ENCODE measurements at places on chromosomes 3 and 15.

DNA sequence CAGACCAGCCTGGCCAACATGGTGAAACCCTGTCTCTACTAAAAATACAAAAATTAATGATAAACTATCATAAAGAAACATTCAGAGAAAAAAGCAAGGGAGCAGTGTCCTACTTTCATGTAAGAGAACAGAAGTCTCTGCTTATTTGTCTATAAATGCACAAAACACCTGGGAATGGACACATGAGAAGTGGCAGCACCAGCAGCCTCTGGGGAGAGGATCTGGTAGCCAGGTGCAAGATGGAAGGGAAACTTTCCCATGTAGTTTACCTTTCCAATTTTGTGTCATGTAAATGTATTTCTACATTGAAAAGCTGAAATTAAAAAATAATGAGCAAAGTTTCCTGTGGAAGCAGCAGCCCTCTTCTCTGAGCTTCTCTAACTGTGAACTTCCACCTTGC lies 18.8 kb downstream of the SCAP start:
- no peak for DNase-seq

- no peak for DNase-seq
These were observed 157.1 kb upstream of the BCHE start for GRCh38 chr3:165994293-165994692.

DNA sequence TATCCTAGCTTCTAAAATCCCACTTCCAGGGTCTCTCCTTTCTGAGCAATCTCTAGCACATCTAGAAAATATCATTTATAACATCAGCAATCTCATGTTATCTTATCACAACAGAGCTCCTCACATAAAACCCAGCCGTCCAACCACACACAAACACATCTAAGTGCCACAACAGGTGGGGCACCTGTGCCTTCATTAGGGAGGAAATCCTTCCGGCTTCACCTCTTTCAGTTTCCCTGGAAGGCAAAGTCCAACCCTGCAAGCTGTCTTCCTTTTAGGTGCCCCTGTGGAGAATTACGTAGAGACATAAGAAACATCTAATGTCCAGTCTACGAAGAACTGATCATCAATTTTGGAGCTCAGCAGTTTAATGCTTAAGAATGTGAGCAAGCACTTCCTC lies 1.6 kb downstream of the ZDHHC3 start:
- DNase-seq = no peak

- DNase-seq = no peak
These were observed 696.0 kb downstream of the ZNF385D start for GRCh38 chr3:21055015-21055414.

GRCh38 chr3:194877291-194878119 lies 191.8 kb downstream of the FAM43A start:
- no peak for DNase-seq

DNA sequence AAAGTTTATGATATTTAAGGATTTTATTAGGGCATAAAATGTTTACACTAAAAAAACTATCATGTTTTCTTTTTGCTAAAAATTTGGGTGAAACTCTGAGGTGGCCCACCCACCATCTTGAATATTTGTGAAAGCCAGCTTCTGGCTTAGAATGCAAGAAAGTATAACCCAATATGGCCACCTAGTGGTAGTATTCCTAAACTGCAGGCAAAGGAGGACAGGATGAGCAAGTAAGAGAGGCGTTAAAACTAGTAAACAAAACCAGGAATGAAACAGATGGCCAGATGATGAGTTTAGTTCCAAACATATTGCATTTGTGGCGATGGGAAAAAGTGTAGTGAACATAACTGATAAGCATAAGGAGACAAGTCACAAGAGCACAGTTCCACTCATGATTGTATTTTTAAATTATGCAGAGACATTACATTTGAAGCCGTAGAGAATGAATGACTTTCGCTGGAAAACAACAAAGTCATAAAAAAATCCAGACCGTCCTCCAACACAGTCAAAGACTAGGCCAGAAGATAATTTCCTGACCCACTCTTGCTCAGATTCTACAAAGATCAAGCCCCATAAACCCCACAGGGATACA lies 103.3 kb upstream of the PRTG start:
- peak; percentile 64 for DNase-seq

- DNase-seq = no peak
These were observed 3.8 kb downstream of the VEPH1 start for GRCh38 chr3:157499342-157499963.

- DNase-seq = no peak
These were observed 8.8 kb upstream of the OCA2 start for GRCh38 chr15:28107904-28108275.

DNA sequence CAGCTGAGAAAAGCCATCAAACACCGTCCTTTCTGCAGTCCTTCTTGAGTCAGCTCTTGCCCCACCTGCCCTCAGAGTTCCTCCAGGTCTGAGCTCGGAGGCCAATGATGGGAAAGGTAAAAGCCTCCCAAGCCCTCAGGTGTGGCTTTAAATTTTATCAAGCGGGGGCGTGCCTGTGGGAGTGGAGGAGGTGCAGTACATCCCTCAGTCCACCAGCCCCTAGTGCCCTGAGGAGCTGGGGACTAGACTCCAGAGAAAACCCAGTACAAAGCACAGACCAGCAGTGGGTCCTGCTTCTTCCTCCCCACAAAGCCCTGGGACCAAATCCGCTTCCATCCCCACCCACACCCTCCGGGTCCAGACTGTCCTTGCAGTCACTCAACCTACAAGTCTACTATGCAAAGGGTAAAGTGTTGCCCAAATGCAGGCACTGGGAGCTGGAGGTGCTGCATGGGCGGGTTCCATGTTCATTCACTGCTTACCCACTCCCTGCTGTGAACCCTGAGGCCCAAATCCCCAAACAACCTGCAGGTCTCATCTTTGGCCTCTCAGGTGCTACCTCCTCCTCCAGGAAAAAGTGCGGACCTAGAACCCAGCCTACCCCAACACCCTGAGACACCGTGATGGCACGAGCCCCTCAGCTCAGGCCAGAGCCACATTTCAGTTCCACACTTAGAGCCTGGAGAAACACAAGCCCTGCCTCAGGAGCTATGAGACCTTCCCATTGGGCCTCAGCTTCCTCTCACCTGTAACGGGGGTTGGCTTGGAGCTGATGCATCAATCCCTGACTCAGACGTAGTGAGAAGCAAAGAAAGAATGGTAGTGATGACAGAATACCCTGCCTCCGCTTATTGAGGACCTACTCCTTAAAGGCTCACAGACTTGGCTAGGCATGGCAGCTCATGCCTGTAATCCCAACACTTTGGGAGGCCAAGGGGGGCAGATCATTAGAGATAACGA lies 2.4 kb downstream of the PFKFB4 start:
- DNase-seq = no peak

- DNase-seq = peak; percentile 66
These were observed 33.4 kb downstream of the SPINK8 start for GRCh38 chr3:48299746-48300712.

Data from GM13977 (cell line).